ENCODE measurements at places on chromosomes 5 and 9. TPM values are rescaled to one million over a fixed set of nuclear protein-coding genes. Genes with fewer than 3 reads are reported as not detected.

DNA sequence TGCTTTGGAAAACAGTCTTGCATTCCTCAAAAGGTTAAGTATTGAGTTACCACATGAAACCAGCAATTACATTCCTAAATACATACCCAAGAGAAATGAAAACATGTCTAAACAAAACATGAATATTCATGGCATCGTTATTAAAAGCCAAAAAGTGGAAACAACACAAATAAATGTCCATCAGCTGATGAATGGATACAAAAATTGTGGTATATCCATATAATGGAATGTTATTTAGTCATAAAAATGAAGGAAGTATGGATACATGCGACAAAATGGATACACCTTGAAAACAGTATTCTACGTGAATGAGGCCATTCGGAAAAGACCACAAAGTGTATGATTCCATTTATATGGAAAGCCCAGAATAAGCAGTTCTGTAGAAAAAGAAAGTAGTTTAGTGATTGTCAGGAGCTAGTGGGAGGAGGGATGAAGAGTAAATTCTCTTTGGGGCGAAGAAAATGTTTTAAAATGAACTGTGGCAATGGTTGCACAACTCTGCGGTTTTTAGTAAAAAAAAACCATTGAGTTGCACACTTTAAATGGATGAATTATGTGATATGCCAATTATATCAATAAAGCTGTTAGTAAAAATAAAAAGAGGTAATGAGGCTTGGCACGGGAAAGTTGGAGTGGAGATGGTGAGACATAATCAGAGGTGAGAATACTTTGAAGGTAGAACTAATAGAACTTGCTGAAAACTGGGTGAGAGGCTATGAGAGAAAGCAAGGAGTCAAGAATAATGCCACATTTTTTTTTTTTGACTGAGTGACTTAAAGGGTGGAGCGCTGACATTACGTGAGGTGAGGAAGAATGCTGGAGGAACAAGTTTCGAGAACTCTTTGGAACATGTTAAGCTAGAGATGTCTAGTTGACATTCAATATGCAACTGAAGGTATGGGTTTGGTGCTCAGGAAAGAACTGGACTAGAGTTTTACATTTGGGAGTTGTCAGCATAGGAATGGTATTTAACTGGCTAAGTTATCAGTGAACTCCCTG, 194.9 kb upstream of the ZNF608 start:
- ATAC-seq, result peak; percentile 80

- peak; percentile 74 for ATAC-seq
Observed at GRCh38 chr5:81779125-81779915, 28.4 kb upstream of the SSBP2 start.

DNA sequence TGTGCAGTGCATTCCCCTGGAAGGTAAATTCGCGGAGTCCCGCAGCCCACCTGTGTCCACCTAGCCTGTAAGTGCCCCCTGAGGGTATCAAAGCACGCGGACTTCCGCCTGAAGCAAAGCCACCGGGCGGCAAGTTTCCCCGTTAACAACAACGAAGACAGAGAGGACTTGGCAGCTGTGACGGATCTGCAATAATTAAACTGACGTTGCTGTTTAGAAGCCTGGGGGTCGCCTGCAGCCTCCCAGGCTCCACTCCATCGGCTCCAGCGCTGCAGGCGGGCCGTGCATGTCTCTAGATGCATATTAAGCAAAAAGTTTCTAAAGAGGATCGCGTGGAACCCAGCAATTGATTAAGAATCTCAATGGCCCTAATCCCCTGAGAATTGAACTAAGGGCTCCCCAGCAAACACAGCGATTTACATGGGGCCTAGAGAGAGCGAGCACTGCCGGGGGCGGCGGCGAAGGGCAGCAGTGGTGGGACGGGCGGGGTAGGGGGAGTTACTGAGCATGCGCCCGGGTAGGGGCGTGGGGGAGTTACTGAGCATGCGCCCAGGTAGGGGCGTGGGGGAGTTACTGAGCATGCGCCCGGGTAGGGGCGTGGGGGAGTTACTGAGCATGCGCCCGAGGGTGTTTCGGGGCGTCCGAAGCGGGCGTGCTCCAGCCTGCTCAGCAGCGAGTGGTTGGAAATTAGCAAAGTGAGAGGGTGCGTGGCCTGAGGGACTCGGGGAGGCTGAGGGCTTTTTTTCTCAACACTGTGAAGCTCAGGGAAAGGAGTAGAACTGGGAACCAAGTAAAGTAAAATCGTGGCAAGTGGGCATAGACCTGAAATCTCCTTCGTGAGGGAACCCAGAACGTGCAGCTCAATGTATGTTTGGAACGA, 255.2 kb downstream of the DOCK8 start:
- ATAC-seq, result peak; percentile 88

GRCh38 chr5:32574540-32575175, 10.7 kb upstream of the SUB1 start:
- no peak for ATAC-seq

GRCh38 chr9:22079873-22080341, 70.8 kb upstream of the CDKN2B start:
- peak; percentile 95 for ATAC-seq

- ATAC-seq, result no peak
Observed at GRCh38 chr9:120846251-120846889, 3.6 kb upstream of the PSMD5 start.

- ATAC-seq, result peak; percentile 17
Observed at GRCh38 chr5:39177631-39177964, 41.8 kb downstream of the FYB1 start.

DNA sequence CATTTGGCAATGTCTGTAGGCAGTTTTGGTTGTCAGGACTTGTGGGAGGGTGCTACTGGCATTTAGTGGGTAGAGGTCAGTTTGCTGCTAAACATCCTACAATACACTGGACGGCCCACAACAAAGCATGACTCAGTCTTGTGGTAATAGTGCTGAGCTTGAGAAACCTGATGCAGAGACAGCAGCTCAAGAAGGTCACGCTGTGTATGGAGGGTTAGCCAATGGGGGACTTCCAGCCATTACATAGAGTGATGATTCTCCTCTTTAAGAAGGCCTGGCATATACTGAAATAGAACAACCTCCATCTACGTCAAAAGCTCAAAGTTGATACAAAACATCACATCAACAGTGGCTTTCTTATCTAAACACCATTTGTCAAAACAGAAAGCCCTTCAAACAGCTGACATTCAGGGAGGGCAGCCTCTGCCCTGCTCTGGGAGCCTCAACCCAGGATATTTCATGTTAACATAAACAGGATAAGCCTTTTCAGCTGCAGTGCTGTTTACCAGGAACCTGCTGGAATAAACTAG, 143.0 kb downstream of the GPBP1 start:
- peak; percentile 45 for ATAC-seq

GRCh38 chr9:131836021-131836420, 96.1 kb upstream of the RAPGEF1 start:
- no peak for ATAC-seq

- no peak for ATAC-seq
Observed at GRCh38 chr9:4262735-4263141, 37.1 kb downstream of the GLIS3 start.

DNA sequence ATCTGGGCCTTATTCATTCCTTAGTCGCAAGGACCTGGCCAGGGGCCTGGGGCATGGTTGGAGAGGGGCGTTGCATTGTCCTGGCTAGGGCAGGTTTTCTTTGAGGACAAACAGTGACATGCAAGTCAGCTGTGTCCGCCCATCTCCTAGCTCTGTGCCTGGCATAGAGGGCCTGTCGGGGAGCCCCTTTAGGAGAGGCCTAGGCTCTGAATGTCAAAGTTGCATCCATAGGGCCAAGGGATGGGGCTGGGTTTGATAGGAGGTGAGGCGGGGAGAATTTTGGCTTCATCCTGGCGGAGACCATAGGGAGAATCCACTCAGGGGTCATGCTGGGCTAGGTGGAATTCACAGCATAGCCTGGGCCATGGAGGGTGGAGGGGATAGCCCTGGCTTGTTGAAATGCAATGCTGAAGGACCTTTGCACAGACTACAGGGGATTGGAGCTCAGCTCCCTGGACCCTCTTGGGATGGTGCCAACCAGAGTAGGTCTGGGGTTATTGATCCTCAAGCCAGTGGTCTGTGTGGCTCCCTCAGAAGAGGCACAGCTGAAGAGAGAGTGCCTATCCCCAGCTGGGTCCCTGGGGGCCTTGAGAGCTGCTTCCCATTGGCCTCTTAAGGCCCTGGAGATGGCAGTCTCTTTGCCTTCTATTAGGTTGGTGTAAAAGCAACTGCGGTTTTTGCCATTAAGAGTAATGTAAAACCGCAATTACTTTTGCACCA, 104.0 kb downstream of the RGS3 start:
- no peak for ATAC-seq

- peak; percentile 67 for ATAC-seq
Observed at GRCh38 chr5:133406977-133407632, 205.2 kb downstream of the FSTL4 start.

DNA sequence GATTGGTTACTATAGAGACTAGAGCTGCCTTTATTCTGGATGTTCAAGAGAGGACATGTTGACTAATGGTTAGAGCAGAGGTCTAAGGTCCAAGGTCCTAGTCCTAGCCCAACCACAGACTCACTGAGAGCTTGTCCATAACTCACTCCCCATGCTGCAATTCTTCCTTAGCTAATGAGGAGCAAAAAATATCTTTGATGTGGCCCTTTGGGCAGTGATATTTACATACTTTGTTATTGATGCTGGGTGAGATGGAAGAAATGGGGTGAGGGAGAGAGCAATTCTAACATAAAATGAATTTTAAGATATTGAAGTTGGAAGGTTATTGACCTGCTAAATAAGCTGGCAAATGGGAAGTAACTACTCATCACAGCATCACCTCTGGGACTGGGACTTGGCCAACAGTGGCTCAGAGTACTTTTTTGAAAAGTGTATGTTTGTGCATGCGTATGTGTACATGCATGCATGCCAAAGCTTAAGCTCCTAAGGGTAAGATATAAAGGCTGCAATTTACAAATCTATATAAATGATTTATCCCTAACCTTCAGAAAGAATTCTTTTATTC, 58.0 kb upstream of the ANKRD55 start:
- no peak for ATAC-seq

GRCh38 chr5:9653811-9654210, 23.7 kb upstream of the TAS2R1 start:
- peak; percentile 80 for ATAC-seq

DNA sequence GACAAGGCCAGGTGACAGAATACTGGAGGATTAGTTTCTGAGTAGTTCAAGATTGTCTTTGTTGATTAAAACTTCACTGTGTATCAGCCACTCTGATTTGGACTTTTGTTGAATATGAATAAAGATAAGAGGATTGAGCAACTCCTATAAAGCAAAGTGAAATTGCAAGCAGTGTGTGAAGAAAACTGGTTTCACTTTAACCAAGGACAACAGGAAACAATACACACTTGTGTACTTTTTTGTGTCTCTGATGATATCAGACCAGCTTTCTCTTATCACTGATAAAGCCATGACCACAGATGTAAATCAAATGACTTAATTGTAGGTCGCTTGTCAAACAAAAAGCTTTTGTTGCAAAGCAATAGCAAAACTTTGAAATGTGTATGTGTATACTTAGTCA, 268.6 kb downstream of the FER start:
- ATAC-seq, result no peak

DNA sequence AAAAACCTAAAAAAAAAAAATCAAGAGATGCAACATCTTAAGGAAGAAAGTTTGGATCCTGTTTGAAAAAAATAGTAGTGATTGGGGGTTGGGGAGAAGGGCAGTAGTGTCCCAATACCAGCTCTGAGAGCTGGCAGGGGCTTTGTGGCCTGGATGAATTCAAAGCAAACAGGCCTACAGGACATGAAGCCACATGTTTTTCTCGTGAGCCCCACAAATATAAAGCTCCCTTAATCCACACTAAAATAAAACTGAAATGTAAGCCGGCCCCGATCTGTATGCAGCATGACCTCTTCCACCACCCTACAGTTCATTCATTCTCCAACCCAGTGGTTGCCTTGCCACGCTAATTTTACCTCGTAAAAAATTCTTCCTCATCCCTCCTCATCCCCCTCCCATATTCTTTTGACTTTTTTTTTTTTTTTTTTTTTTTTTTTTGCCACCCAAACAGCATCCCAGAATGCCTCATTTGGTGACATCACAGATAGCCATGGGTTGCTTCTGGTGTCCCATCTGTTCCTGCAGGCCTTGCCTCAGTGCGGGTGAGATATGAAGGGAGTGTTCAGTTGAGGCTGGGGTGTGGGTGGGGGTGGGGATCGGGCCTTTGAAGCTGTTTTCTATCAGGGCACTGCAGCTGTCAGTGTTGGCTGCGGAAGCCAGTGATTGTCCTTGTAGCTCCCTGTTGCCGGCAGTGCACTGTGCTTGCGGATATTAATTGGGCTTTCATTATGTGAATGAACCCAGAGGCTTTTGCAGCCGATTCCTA, 81.6 kb upstream of the NFIB start:
- no peak for ATAC-seq

- ATAC-seq, result no peak
Observed at GRCh38 chr5:110356677-110357076, 369.8 kb downstream of the TMEM232 start.

DNA sequence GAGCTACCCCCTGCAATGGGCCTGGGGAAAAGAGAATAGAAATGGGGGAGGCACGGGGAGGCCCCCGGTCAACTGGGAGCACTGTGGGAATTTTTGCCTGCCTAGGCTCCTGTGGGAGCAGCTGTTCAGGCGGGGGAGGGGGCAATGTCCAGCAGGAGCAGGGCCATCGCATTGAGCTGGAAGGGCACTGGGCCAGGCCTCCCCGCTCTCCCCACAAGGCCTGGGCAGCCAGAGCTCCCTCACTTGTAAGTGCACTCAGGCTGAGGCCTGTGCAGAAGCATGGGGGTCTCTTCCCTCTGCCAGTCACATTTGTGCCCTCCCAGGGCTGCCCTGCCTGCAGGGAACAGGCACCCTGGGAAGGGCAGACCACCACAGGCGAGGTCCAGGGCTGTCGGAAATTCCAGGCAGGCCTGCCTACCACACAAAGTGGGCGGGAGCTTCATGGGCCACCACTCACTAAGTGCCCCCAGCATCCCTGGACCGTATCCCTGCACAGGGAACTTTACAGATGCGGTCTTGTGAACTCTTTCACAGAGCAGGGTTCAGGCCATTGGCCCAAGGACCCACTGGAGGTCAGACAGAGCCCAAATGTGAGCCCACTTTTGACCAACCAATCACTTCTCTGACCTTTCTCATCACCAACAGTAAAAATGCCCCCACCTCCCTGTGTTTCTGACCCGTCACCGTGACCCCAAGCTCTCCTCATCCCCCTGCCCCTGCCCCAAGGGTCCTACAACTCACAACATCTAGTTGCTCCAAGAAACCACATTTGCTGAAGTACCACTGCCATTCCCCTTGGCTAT, 1.0 kb upstream of the CFAP157 start:
- no peak for ATAC-seq

DNA sequence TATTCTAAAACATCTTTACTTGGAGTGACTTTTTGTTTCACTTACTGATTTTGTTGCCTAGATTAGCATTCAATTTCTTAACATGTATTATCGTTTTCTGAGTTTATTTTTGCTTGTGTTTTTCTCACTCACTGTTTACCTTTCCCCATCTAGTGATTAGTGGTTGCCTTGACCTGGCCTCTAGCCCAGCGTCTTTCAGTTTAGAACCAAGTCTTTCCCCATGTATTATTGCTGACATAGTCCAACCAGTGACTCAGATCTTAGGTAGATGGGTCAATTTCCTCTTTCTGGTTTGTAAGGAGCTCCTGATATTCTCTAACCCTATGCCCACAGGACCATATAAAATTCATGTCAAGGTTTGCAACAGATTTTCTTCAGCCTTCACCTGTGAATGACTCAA, 135.5 kb downstream of the PRR16 start:
- no peak for ATAC-seq

- peak; percentile 55 for ATAC-seq
Observed at GRCh38 chr5:142143878-142144277, 35.3 kb downstream of the NDFIP1 start.

The BAAT gene
- 0.08 TPM for total RNA-seq

The SETD9 gene
- 7.8 TPM for total RNA-seq

The ACER2 gene
- 3.1 TPM for total RNA-seq

The SPATA31E1 gene
- total RNA-seq, result not detected

The TTC23L gene
- total RNA-seq, result not detected

The PRR16 gene
- total RNA-seq, result 0.44 TPM

The ZFR gene
- total RNA-seq, result 32.9 TPM

Data from esophagus mucosa (tissue), 1 donor.